Breast epithelium (tissue), 4 donors: ENCODE measurements at places on chromosomes 2 and 18.

DNA sequence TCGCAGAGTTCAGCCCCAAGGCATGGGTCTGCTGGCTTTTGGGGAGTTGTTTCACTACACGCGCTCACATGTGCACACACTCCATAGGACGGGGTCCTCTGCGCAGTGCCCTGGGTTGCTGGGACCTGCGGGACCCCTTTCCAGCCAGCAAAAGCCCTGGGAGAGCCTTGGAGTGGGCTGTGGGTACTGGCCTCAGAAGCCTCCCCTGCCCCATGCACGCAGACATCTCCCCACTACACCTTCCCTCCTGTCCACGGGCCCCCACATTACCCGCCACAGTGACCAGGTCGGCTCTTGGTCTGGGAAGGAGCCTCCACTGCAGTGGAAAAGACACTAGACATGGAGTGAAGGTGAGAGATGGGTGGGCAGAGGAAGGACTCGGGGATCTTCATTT, 48.5 kb downstream of the FAM168B start:
- DNase-seq = peak; percentile 2

GRCh38 chr2:195563857-195564512, 93.0 kb upstream of the SLC39A10 start:
- DNase-seq = no peak

- DNase-seq = no peak
Observed at GRCh38 chr2:174957050-174957449, 48.1 kb downstream of the CHN1 start.

- DNase-seq = no peak
Observed at GRCh38 chr2:134745023-134745422, 26.2 kb upstream of the TMEM163 start.

DNA sequence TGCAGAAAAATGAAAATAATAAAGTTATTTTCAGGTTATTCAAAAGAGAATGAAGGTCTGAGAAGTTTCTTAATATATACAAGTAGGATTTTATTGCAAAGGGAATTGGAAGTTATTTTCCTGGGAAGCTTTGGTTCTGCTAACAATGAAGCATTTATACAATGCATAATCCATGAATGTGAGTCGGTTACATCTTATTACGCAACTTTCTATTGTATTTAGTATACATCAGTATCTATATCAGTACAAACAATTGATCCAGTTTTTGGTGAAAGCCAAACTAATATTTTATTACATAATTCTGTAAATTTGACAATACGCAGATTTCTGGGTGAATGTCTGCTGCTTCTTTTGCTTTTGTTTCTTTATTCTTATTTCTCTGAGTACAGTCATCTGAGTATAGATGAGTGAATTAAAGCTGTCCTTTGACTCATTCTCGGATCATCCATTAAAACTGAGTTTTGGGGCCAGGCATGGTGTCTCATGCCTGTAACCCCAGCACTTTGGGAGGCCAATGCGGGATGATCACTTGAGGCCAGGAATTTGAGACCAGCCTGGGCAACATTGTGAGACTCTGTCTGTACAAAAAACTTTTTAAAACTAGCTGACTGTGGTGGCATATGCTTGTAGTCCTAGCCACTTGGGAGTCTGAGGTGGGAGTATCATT, 108.5 kb downstream of the SOCS6 start:
- no peak for DNase-seq

DNA sequence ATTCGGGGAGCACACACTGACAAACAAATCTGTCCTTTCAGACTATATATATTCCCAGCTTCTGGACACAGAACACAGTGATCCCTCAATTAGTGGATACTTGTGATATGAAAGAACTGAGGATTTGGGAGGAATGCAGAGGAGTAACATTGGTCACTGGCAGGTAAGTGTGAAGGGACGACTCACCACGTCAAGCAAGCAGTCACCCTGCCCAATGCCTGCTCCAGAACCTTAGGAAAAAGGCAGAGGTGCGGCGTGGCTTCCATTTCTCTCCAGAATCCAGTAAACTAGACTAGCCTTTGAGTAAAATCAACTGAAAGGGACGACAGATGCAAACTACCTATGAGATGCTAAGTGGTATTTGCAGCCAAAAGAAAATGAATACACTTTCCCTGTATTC, 1.1 kb downstream of the CCDC93 start:
- DNase-seq = no peak

DNA sequence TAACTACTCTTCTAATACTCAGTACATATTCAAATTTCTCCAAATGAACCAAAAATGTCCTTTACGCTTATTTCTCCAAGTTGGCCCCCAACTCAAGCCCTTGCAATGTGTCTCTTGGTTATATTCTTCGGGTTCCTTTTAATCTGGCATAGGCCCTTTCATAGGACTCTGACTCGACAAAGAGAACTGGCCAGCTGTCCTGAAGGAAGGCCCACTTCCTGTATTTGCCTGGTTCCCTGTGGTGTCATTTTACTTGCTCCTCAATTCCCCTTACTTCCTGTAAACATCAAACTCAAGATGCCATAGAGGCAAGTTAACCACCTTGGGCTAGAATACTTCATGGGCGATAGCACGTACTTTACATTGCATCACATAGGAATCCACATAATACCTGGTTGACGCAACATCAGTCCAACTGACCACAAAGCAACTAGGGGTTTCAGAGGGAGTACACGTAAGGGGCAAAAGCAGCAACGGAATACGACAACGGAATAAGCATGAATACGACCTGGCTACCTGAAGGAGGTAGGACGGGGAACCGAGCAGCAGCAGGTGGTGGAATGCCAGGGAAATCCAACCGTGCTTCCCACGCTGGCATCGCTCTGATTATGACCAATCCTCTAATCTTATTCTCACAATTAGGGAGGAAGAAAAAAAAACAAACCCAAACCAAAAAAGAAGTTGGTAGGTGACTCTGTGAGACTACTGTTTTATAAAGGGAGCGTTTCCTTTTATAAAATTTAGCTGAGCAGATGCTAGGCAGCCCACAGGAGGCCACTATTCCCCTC, 823 bp upstream of the GORASP2 start:
- no peak for DNase-seq

GRCh38 chr2:65554765-65555591, 122.6 kb upstream of the SPRED2 start:
- no peak for DNase-seq

GRCh38 chr2:96869822-96870625, at the start of gene SEMA4C:
Gene SEMA4C, minus strand, starts transcription at chr2:96870080. Its CDS starts 2,194 bp downstream, at chr2:96867886.
- DNase-seq = peak; percentile 70

GRCh38 chr2:25506226-25506625, 164.5 kb upstream of the DNMT3A start:
- DNase-seq = no peak

GRCh38 chr2:178650554-178650953, 156.7 kb downstream of the TTN start:
- DNase-seq = no peak

GRCh38 chr18:23740105-23740830, 51.0 kb downstream of the LAMA3 start:
- DNase-seq = no peak

- no peak for DNase-seq
Observed at GRCh38 chr18:39058386-39059000, 1492.9 kb upstream of the CELF4 start.

- DNase-seq = no peak
Observed at GRCh38 chr2:177584030-177584692, 191.6 kb downstream of the AGPS start.

- DNase-seq = no peak
Observed at GRCh38 chr2:70328921-70329561, 27.2 kb upstream of the FAM136A start.

DNA sequence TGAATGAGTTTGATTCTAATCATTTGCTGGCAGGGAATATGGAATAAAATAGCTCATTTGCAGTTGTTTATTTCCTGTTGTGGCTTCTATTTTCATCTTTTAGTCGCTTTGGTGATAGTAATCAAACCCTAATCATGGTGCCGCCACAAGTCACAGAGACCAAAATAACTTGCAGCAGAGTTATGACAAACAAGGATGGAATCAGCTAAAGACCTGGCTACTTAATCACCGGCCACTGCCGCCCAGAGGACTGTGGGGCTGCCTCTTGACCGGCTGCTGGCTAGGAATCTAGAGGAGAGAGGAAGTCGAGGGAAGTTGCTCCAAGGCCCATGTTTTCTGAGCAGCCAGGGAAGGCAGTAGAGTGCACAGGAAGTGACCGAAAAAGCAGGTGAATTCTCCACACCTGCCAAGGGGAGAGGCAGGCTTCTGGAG, 5.1 kb upstream of the SMAD7 start:
- no peak for DNase-seq

DNA sequence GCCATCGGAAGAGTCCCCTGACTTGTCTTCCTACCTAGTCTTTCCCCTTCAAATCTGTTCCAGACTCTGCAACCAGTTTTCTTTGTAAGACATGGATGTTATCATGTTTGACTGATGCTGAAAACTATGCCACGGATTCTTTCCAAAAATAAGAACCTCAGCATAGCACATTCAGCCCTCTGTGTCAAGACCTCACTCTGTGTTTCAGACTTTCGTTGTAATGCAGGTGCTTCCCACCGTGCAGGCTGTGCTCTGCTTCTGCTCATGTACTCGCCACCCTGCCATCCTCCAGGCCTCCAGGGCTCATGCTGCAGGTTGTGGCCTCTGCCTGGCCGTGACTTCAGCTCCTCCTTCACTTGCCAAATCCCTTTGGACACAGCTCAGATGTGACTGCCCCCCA, 347.0 kb upstream of the RAB12 start:
- DNase-seq = no peak

GRCh38 chr18:44844486-44844885, 163.8 kb downstream of the SETBP1 start:
- DNase-seq = no peak

GRCh38 chr2:85577386-85578242, at the start of gene VAMP8:
Gene VAMP8, plus strand, starts transcription at chr2:85577586. Its CDS starts 61 bp downstream, at chr2:85577647.
- DNase-seq = peak; percentile 85

- DNase-seq = no peak
Observed at GRCh38 chr2:148794558-148794957, 80.5 kb upstream of the KIF5C start.

DNA sequence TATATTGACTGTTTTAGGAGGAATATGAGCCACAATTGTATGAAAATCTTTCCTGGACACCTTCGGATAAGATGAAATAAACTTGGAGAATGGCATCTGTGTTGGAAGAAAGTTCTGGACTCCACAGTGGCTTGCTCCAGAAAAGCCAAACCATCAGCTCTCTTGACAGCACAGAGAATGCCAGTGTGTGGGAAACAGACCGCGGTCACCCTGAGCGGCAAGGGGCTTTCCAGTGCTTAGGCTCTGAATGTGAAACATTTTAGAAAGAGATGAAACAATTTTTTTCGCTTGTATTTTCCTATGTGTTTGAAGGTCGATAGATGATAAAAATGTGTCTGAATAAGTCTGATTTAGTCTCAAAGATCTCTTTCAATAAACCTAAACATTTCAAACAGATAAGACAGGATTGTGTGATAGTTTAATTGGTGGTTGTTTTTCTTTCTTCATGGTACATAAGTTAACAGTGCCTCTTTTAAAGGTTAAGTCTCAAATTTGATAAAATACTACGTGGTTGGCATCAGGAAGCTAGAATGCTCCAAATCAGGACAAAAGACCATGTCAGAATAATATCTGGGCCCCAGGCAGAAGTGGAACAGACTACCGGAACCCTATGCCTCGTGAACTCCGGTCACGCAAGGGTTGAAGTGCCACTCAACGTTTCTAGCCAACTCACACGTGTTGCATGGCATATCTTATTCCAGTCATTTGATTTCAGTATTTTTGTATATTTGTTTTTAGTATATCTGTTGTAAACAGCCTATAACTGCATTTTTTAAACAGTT, 28.9 kb downstream of the PTGR3 start:
- DNase-seq = no peak

DNA sequence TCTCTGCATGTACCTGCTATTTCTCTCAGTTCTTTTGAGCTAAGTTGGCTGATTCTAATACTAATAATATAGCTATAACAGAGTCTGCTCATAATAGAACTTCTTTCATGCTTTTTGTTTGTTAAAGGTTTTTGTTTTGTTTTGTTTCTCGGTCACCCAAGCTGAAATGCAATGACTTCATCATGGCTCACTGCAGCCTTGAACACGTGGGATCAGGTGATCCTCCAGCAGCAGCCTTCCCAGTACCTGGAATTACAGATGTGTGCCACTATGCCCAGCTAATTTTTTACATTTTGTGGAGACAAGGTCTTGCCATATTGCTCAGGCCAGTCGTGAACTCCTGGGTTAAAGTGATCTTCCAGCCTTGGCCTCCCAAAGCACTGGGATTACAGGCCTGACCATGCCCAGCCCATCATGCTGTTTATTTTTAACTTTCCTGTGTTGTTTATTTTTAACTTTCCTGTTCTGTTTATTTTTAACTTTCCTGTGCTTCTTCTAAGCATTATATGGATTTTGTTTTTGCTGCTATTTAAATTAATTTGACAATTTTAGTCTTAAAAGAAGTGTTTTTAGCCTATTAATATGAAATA, 763.8 kb upstream of the CDH7 start:
- DNase-seq = no peak

- DNase-seq = no peak
Observed at GRCh38 chr2:221388891-221389290, 183.2 kb downstream of the EPHA4 start.

DNA sequence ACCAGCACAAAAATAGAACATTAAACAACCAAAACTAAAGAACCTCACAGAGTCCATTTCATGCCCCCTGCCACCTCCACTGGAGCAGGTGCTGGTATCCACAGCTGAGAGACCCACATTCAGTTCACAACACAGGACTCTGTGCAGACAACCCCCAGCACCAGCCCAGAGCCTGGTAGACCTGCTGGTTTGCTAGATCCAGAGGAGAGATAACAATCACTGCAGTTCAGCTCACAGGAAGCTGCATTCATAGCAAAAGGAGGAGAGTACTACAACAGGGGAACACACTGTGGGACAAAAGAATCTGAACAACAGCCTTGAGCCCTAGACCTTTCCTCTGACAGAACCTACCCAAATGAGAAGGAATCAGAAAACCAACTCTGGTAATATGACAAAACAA, 326.7 kb downstream of the METTL4 start:
- no peak for DNase-seq

- no peak for DNase-seq
Observed at GRCh38 chr2:1954061-1954460, 209.7 kb upstream of the PXDN start.

DNA sequence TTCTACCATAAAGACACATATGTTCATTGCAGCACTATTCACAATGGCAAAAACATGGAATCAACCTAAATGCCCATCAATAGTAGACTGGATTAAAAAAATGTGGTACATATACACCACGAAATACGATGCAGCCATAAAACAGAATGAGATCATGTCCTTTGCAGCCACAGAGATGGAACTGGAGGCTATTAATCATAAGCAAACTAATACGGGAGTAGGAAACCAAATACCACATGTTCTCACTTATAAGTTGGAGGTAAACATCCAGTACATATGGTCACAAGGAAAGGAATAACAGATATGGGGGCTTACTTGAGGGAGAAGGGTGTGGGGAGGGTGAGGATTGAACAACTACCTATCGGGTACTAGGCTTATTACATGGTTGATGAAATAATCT, 7.7 kb downstream of the HMSD start:
- no peak for DNase-seq
